Stimulated activated CD4-positive, alpha-beta T cell treated with anti-CD3 and anti-CD28 coated beads, Interleukin-15, amount 100 ng/mL, for 24 hours (primary cell): ENCODE measurements at places on chromosomes 2 and 18.

DNA sequence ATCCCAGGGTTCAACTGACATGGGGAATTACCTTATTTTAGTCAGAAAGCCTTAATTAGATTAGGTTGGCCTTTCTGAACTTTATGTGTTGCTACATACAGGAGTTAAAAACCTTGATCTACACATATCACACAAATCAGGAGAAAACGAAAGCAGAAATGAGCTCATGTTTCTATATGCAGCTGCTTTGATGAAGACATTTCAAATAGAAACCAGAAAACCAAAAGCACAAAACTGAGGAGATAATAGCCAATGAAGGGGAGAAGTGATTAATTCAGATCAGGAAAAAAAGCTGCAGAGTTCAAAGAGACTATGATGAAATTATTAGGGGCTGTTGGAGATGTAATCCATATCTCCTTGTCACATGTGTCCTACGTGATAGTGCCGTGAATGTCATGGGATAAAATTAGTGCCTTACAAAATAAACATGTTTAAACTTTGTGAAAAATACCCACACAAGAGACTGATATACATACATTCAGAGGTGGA lies 255.0 kb downstream of the CAMKMT start:
- DNase-seq = peak; percentile 4

- DNase-seq = no peak
Observed at GRCh38 chr2:204145791-204146190, 209.2 kb downstream of the ICOS start.

GRCh38 chr2:85911097-85911496 lies 22.3 kb upstream of the ST3GAL5 start:
- DNase-seq = no peak

DNA sequence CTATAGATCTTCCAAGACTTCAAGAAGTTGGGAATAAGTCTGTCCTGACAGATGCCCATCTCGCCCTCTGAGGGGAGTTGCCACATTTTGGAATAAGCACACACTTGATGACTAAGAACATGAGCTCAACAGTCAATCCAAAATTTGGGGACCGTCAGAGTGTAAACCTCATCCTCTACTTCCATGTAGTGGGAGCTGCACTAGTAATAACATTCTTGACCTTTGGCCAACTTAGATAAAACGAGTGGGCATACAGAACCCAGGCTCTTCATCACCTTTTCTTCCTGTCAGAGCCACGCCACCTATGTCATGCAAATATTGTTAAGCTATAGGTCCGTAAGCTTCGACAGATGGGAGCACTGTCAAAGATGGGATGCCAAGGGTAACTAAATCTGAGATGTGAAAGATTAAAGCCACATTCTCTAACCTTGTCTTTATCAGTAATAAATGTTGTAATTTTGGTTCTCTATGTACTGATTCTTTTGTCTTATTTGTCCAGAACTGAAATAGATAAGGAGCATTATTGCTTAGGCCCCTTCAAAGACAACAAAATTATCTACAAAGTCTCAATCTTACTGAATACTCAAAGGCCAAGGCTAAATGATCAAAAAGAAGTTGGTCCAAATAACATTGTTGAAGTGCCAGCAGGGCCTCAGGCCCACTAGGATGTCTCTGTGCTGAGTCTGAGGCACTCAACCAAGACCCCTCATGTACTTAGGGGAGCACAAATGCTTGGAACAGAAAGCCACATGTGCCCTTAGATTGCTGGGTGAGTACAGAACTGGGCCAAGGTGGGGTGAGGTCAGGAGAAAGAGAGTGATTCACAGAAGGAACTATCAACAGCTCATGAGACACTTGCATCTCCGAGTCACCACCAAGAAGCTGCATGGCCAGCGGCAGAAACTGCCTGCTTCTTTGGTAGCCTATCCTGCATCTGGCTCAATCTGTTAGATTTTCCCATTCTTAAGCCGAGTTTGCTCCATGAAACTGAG lies 15.0 kb downstream of the CDH2 start:
- DNase-seq = no peak

DNA sequence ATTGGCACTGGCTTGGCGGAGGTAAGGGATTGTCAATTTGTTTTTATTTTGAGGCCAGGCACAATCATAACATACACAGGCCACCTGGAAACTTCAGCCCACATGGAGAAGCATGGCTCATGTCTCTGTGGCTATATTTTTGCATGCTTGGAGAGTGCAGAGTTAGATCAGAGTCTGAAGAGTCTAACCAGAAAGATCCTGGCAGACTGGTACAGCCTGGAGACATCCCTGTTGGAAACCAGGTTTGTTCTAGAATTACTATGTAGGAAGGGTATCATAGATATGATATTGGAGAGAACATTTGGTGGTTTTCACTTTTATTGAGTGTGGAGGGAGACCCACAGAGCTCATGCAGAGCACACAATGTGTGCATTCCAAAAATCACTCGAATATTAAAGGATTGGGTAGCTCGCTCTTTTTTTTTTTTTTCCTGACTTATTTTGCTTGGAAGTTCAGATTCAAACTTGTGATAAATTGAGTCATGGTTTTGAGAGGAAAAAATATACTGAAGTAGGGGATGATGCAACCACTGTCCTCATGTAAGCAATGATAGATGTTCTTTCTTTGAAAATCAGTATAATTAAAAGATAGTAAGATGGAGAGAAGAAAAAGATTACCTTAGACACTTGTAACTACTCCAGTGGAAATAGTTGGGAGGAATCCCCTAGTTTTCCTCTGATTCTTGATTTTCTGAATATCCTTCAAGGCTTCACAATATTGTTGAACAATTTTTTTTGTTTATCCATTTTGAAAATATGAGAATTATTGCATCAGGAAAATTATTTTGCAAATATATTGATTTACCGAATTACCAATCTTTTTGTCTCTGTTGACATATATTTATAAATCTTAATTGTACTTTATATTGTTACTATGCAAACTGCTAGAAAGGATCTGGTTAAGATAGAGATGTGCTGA lies 185.7 kb upstream of the ZEB2 start:
- no peak for DNase-seq

DNA sequence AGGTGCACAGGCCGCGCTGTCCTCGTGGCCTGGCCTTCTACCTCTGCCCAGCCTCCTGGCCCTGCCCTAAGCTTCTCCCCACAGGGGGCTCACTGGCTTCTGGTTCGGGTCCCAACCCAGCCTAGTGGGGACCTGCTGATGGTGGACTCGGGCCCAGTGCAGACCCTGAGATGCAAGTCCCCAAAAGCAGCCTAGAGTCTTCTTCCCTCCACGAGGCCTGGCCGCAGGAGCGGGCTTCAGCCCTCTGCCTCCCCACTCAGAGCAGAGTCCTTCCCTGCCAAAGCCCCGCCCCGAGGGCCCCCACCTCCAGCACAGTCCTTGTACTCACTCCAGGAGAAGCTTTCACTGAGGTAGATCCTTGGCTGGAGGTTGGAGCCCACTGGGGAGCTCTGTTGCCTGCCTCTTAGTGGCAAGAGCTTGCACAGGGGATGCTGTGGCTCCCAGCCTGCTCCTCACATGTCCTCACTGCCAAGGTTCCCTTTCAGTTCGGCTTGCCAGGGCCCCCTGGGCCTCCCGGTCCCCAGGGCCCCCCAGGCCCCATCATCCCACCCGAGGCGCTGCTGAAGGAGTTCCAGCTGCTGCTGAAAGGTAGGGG lies 3.6 kb downstream of the ERFE start:
- DNase-seq = no peak

GRCh38 chr2:69975853-69976462 lies 14.5 kb upstream of the ASPRV1 start:
- no peak for DNase-seq

- DNase-seq = no peak
Observed at GRCh38 chr2:27290549-27290948, 8.3 kb downstream of the TRIM54 start.

- no peak for DNase-seq
Observed at GRCh38 chr2:152632736-152633135, 84.5 kb downstream of the PRPF40A start.

DNA sequence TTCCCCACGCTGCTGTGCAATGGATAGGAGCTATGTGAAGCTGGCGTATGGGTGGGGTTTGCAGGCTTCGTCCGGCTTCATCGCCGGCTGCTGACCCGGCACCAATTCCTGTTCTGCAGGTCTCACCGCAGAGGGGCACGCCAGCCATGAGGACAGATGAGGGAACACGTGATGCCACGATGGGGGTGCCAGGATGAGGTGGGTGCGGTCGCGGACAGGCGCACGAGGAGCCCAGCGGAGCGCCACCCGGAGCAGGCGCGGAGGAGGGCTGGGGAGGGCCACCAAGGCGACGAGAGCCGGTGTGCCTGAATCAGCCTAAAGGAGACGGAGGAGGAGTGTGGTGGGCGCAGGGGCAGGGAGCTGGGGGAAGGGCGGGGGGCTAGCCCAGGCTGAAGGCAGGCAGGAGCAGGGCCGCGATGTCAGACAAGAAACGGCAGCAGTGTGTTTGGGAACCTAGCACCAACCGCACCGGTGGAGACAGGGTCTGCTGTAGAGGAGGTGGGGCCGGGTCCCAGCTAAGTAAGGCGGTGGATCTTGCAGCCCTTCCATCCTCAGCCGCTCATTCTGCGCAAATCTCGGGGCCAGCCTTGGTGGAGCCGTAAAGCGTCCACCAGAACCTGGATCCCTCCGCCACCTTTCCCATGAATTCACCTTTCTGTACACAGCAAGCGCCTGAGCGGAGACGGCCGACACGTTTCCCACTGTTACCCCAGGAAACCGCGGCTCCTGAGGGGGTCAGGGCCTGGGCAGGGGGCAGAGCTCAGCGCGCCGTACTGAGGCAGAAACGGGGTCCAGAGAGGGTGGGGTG lies 17.0 kb upstream of the CD8A start:
- DNase-seq = peak; percentile 58

DNA sequence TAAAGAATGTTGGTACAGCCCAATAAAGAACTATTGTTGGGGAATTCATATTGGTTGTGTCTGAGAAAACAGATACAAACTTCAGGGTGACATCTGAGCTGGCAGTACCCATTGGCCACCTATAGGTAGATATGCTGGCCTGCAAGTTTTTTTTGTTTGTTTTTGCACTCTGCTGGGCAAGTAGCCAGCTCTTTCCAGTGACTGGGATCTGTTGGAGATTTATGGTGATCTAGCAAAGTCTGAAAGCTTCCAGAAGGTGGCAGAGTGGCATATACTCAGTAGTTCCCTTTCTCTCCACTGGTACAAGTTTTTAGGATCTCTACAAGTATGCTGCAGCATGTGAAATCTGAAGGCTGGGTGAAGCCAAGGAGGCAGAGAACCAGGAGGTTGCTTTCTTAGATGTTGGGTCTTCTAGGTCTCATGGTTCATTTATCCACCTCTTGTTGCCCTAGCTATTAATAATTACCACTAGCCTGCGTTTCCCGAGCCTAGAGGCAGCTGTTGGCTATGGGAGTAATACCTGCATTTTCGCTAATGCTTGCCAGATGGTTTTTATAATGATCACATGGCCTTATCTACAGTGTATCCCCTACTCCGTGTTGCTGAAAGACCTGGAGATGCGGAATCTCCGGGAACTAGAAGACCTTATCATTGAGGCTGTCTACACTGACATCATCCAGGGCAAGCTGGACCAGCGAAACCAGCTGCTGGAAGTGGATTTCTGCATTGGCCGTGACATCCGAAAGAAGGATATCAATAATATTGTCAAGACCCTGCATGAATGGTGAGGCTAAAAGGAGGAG lies 9.5 kb downstream of the COPS7B start:
- no peak for DNase-seq

- DNase-seq = no peak
Observed at GRCh38 chr2:237535385-237536082, 30.8 kb upstream of the PRLH start.

- no peak for DNase-seq
Observed at GRCh38 chr2:185436787-185437372, 301.7 kb upstream of the FSIP2 start.

DNA sequence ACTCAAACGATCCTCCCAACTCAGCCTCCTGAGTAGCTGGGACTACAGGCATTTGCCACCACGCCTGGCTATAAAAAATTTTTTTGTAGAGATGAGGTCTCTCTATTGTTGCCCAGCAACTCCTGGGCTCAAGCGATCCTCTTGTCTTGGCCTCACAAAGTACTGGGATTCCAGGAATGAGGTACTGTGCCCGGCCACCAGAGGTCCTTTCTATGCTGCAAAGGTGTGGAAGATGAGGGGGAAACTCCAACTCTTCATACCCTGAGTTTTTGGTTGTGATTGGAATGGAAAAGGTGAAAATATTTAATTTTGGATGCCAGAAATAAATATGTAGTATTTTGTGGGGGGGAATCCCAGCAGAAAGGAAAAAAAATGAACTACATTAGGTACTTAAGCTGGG lies 36.0 kb downstream of the MRPL33 start:
- peak; percentile 23 for DNase-seq

- no peak for DNase-seq
Observed at GRCh38 chr2:222504719-222505118, 80.4 kb downstream of the SGPP2 start.

GRCh38 chr2:143175438-143175837 lies 46.2 kb downstream of the ARHGAP15 start:
- peak; percentile 31 for DNase-seq

- no peak for DNase-seq
Observed at GRCh38 chr2:233822781-233823730, 31.3 kb downstream of the HJURP start.
